Coronary artery (tissue), 2 donors: ENCODE measurements at places on chromosomes 3 and 15.

GRCh38 chr3:182092662-182093262, 381.0 kb downstream of the SOX2 start:
- DNase-seq, result no peak

DNA sequence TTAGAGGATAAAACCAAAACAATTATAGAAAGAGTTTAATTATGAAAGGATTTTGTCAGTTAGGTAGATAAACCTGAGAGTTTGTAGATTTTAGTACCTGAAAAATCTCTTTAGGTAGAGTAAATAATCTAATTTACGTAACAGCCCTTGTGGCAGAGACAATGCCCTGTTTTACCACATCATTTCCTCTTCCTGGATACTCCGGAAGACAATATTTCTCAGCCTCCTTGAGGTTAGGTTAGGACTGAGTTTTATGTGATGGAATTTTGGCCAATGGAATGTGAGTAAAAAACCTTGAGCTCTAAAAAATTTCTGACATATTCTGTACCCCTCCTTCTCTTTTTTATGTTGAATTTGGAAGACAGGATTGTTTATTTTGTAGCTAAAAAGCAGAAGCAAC, 50.7 kb upstream of the TPRG1 start:
- DNase-seq, result no peak

GRCh38 chr3:59831394-59831793, 781.6 kb upstream of the CFAP20DC start:
- no peak for DNase-seq

- peak; percentile 55 for DNase-seq
Measured at GRCh38 chr15:71790081-71790480, 20.3 kb upstream of the NR2E3 start.

DNA sequence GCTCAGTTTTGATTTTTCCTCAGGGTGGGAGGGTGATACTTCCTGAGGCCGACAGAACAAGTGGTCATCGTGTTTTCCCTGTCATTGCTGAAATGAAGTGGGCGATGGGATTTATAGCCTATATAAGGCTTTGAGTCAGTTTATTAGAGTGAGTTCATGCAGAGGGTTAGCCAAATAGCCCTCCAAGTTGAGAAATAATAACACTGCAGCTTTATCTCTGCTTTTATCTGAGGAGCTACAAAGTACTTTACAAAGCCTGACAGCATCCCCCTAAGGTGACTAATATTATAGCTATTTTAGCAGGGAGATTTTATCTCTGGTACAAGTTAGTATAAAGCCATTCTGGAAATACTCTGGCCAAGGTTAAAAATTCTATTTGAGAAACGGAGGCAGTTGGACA, 389.6 kb downstream of the MFSD1 start:
- DNase-seq, result no peak

- no peak for DNase-seq
Measured at GRCh38 chr15:83206526-83207008, 1.1 kb downstream of the HDGFL3 start.

DNA sequence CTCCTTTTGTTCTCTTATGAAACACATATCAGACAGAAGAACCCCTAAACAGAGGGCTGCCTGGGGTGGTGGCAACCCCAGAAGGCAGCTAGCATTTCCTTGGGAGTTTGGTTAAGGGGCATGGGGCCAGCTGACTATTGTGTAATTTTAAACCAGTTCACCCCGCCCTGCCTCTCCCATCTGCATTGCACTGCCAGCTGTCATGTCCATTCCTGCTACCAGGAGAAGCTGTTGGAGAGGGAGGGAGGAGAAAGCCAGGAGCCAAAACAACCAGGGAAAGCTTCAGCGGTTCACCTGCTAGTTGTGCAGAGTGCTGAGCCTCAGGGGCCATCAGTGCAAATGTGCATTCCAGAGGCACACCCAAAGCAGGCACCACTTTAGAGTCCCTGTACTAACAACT, 47.6 kb upstream of the ATP1B3 start:
- no peak for DNase-seq

DNA sequence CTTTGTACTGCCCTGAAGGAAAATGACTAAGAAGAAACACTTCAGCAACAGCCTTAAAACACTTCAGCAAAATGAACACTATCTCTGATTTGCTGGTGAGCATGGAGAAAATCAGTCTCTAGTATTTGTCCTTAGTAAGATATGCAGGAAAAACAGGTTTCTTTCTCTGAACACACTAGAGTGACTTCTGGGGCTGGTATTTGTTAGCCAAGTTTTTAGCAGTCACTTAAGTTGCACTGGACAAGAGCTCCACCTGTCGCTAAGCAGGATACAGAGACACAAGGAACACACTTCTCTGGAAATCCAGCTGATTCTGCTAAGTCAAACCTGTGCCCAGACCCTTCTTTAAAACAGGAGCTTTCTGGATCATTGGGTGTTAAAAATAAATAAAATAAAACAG, 65.3 kb downstream of the CHAC1 start:
- no peak for DNase-seq

- no peak for DNase-seq
Measured at GRCh38 chr15:67026610-67026967, 38.8 kb upstream of the SMAD3 start.

GRCh38 chr3:65914032-65914739, 124.5 kb downstream of the MAGI1 start:
- DNase-seq, result no peak

GRCh38 chr3:188437926-188438325, 284.0 kb downstream of the LPP start:
- DNase-seq, result no peak

- DNase-seq, result no peak
Measured at GRCh38 chr15:92614301-92614700, 41.3 kb downstream of the FAM174B start.

DNA sequence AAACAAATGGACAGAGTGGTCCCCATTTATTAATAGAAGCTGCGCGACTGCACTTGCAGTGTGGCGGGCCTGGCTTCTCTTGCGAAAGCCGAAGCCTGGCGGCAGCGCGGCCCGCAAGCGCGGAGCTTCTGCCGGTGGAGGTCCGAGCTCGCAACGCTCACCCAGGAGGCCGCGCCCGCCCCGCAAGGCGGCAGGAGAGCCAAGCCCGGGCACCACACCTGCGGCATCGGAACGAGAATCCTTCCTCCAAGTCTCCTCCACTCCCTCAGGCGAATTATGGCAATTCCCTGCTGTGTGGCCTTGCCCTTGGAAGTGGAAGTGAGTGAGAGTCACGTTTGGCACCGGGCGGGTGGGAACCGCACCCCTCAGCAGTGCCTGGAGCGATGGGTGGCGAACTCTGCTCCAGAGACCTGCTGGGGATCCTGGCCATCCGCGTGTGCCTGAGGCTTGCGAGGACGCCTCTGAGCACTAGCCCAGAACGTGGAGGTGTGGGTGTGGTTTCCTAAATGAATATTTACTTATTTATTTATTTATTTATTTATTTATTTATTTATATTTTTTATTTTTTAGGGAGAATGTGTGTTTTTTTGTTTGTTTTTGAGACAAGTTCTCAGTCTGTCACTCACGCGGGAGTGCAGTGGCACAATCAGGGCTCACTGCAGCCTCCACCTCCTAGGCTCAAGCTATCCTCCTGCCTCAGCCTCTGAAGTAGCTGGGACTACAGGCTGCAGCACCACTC, 133.7 kb upstream of the UBE2E1 start:
- no peak for DNase-seq

DNA sequence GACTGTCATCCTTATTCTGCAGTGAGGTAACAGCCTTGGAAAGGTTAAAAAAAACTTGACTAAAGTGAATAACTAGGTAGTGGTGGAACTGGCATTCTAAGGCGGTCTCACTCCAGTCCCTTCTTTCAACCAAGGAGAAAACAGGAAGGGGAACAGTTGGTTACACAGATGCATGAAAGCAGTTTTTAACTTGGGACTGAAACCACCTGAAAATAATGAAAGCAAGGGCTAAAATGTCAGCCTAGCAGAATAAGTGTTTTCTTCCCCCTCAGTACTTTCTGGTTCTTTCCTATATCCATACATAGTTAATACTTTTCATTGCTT, 748 bp upstream of the AVEN start:
- no peak for DNase-seq

DNA sequence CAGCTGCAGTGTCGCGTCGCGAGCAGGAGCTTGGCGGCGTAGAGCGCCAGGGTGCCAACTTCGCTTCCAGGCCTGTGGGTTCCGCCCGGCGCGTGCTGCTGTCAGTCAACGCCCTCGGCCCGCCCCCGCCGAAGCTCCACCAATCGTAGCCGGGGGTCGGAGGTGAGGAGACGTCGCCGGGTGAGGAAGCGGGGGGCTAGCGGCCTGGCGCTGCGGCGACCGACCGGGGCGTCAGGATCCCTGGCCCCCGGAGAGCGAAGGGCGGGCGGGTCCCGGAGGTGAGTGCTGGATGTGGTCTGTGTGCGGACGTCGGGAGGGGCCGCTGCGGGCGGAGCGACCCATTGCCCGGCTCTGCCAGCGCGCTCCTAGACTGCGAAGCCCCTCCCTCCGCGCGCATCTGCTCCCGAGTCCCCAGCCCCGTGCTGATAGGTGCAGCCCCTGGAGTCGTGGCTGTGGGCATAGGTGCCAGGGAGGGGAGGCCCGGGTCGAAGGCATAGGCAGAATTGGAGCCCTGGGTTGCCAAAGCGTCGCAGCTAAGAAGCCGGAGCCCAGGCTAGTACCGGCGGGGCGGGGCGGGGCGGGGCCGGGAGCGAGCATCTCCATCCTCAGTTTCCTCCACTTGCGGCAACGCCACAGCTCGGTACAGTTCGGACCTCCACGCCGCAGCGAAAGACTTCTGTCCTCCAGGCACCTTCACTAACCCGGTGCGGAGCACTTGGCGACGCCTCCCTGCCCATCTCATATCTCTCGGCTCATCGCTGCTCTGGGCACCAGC, at the start of gene NXPE3:
Gene NXPE3 (plus strand): TSS at position 165 of the 775 bp plus-strand sequence. CDS start 6,386 bp downstream, outside the sequence.
- DNase-seq, result peak; percentile 95

DNA sequence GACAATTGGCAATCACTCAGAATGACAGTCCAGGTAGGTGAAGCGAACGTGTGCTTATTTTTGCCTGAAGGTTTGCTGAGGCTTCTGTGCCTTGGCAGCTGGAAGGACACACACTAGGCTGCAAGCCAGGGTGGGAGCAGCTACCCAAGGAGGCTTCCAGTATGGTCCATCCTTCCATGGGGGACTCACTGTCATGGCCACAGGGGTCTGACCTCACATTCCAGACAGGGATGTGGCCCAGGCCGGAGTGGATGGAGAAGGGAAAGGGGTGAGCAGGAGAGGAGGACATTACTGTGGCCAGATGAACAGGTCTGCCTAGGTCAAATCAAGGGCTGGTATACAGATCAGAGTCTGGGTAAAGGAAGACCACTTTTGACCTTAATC, 247.7 kb downstream of the ADAMTS17 start:
- peak; percentile 53 for DNase-seq

DNA sequence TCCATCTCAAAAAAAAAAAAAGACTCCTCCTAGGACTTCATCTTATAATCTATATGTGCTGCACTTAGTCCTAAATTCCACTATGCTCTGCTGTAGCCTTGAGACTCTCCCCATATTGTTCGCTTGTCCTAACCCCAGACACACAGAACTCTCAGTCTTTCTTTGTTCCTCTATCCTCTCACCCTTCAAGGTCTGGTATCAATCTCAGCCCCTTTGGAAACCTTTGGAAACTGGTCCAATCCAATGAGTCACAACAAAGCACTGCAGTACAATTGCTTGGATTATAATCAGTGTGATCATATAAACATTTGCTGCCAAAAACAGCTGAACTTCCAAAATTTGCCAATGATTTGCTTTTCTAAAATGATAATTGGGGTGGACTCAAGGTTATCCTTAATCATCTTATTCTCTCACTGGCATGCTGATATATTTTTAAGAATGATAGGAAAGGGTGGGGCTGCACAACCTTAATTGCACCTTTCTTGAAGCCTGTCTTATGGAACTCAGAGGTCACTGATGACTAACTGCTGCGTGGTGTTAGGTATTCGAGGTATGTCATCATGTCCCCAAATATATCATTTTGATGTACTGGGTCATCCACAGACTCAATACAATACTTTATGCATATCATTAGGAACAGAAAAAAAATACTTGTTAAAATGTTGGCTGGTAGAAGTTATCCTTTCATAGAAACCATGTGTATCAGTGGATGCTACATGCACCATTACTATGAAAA, 756.7 kb downstream of the NR2F2 start:
- no peak for DNase-seq

GRCh38 chr3:119677641-119677934, 382 bp upstream of the COX17 start:
- DNase-seq, result no peak

DNA sequence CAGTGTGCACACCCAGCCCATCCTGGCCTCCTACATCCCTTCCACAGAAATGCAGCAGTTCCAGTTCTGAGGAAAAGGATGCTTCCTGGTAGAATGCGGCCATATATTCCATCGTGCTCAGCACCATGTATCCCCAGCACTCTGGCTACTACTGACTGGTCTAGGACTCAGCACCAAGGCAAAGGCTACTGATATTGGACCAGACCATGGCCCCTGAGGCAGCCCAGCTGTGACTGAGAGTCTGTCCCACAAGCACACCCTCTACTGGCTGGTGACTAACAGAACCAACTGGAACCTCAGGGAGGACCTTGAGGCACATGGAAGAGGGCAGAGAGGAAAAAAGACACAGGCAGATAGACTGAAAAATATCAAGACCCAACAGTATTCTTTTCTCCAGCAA, 30.0 kb downstream of the TARS3 start:
- no peak for DNase-seq

GRCh38 chr3:172608575-172608974, 85.3 kb upstream of the TNFSF10 start:
- no peak for DNase-seq

GRCh38 chr3:115272036-115272824, 125.1 kb upstream of the ZBTB20 start:
- DNase-seq, result no peak

GRCh38 chr3:177051411-177051810, 145.9 kb downstream of the TBL1XR1 start:
- no peak for DNase-seq

GRCh38 chr3:135314237-135314636, 519.2 kb downstream of the EPHB1 start:
- no peak for DNase-seq

DNA sequence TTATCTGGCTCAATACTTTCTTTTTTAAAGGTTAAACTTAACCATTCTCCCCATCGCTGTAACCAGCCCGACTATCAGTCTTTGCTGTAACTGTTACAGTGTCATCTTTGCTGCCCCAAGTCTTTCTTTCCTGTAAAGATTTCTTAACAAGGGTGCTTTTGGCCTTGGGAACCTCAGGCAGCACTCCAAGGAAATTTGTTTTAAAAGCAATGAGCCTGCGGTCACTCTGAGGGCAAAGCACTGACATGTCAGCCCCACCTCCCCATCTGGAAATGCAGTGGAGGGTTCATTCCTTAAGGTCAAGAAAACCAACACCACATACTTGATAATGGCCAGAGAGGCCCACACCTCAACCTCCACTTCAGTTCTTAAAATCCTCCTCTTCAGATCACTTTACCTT, 3.2 kb downstream of the TRANK1 start:
- no peak for DNase-seq

DNA sequence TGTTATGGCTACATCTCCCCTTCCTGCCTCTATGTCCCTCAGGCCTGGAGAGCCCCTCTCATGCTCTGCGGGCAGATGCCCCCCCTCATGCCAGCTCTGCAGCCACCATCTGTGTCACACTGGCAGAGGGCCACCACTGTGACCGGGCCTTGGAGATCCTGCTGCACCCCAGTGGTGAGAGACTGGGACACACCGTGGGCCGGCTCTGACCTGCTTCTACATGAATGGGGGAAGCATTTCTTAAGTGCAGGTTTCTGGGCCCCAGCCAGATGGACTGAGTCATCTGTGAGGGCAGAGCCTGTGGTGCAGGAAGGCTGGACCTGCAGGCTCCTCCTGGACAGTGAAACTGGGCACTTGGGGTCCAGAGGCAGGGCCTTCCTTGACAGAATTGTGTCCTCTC, 4.8 kb downstream of the VWA5B2 start:
- no peak for DNase-seq
